ENCODE measurements at places on chromosomes 11 and 22. TPM values are rescaled to one million over a fixed set of nuclear protein-coding genes. Genes with fewer than 3 reads are reported as not detected.

GCAT gene
- total RNA-seq: 5.1 TPM

DAGLA gene
- total RNA-seq: 0.11 TPM

TSGA10IP gene
- not detected for total RNA-seq

CHKA gene
- 10.1 TPM for total RNA-seq

MUC15 gene
- total RNA-seq: not detected

SLC22A6 gene
- not detected for total RNA-seq

MPEG1 gene
- not detected for total RNA-seq

- H3K4me3 ChIP-seq: no peak overlapping the region
- no peak overlapping the region for H3K27ac ChIP-seq
- no peaks in the 10 kb centered on the region for H3K4me1 ChIP-seq
- no peaks in the 10 kb centered on the region for H3K36me3 ChIP-seq
- no peak for ATAC-seq
Measured at GRCh38 chr22:25548866-25549464, 15.5 kb upstream of the GRK3 start.

GRCh38 chr22:45563362-45564040 is 60.8 kb downstream of the FBLN1 start:
- ATAC-seq: no peak
- peaks cover 26% of the 10 kb centered on the region for H3K27me3 ChIP-seq
- H3K27ac ChIP-seq: no peak overlapping the region
- no peaks in the 10 kb centered on the region for H3K4me1 ChIP-seq

GRCh38 chr22:50257041-50257440 is 4.4 kb downstream of the MAPK12 start:
- H3K27ac ChIP-seq: no peak overlapping the region
- H3K4me1 ChIP-seq: no peaks in the 10 kb centered on the region
- H3K36me3 ChIP-seq: no peaks in the 10 kb centered on the region
- H3K27me3 ChIP-seq: peaks cover 6% of the 10 kb centered on the region

DNA sequence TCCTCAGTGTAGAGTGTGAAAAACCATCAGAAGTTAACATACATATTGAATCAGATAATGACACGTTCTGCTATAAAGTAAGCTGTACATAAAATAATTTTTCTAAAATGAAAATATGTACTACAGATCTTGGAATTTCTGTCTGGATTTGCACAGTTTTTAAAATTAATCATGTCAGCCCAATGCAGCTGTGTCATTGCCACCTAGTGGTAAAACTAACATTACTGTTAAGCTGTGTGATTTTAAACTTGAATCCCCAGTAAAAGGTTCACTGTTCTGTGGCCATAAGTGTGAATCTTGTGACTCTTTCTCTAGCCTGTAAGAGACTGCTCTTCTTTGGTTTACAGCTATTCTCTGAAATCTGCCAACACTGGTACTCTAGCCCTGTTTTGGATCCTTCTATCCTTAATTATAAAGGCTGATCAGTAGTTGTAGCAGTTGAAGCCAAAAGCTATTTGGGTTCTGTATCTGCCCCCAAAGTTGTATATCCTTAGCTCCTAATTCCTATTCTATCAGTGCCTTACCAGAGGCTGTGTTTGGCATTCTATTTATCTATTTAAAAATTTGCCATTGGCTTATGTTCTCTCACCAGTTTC is 4.0 kb downstream of the JRKL start:
- no peak overlapping the region for H3K27ac ChIP-seq
- H3K27me3 ChIP-seq: no peaks in the 10 kb centered on the region
- peaks cover 10% of the 10 kb centered on the region for H3K36me3 ChIP-seq
- no peak overlapping the region for H3K4me3 ChIP-seq

DNA sequence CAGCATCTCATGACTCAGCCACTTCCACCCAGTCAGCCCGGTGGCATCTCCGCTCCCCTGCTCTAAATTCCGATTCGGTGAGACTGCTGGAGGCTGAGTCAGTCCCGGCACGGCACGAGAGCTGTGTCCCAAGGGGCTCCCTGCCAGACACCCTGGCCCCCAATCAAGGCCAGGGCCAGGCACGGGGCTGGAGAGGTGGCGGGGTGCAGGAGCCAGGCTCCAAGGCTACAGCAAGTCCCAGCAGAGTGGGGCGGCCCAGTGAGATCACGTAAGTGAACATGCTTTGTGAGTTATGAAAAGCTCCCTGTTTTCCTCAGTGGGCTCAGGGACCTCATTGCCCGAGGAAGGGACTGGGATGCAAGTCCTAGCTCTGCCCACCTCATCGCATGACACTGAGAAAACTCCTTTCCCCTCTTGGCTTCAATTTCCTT is 3.0 kb downstream of the C11orf68 start:
- H3K4me3 ChIP-seq: no peak overlapping the region
- peaks cover 18% of the 10 kb centered on the region for H3K36me3 ChIP-seq
- H3K27me3 ChIP-seq: no peaks in the 10 kb centered on the region

DNA sequence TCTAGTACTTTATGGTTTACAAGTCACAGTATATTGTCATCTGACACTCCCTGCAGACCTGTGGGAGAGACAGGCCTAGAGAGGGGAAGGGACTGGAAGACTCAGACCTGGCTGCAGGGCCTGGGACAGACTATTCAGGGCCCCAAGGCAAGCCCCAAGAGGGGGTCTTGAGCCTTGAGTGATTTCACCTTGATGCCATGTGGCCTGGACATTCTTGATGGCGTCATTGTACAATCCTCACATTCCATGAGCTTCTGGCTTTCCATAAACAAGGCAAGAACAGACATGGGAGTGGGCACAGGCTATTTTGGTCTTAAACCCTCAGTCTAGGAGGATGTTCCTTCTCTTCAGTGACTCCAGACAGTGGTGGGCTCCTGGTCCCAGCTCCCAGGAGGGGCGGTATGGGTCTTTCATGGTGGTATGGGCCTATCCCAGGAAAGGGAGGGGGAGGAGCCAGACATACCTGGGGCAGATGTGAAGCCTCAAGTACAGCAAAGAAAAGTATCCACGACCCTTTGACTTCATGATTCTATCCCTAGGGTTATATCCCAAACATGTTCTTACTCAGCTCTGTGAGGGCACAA is 1.8 kb upstream of the TBC1D10A start:
- ATAC-seq: no peak
- H3K27me3 ChIP-seq: no peaks in the 10 kb centered on the region
- H3K36me3 ChIP-seq: peaks cover 70% of the 10 kb centered on the region
- peaks cover 37% of the 10 kb centered on the region for H3K4me1 ChIP-seq

DNA sequence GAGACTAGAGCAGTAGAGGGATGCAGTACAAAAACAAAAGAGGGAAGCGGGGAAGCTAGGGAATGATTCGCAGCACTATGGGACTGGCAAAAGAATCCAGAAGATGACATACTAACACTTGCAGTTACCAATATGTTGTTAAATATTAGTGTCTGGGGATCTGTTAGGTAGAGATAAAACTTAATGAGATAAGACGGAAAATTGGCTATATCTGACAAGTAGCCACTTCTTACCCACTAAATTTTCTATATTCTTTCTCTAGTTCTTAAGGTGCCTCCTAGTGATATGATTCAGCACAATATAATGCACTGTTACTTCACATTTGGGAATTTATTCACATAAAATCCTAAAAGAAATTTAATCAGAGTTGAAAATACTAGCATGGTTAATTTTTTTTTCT is 30.8 kb downstream of the CCDC90B start:
- no peaks in the 10 kb centered on the region for H3K4me1 ChIP-seq
- no peak for ATAC-seq
- peaks cover 28% of the 10 kb centered on the region for H3K36me3 ChIP-seq
- H3K4me3 ChIP-seq: no peak overlapping the region

GRCh38 chr11:114915871-114916805 is 237.8 kb downstream of the NXPE2 start:
- H3K27ac ChIP-seq: no peak overlapping the region
- H3K4me1 ChIP-seq: no peaks in the 10 kb centered on the region
- H3K36me3 ChIP-seq: no peaks in the 10 kb centered on the region
- H3K4me3 ChIP-seq: no peak overlapping the region
- peaks cover 3% of the 10 kb centered on the region for H3K27me3 ChIP-seq
- no peak for ATAC-seq

DNA sequence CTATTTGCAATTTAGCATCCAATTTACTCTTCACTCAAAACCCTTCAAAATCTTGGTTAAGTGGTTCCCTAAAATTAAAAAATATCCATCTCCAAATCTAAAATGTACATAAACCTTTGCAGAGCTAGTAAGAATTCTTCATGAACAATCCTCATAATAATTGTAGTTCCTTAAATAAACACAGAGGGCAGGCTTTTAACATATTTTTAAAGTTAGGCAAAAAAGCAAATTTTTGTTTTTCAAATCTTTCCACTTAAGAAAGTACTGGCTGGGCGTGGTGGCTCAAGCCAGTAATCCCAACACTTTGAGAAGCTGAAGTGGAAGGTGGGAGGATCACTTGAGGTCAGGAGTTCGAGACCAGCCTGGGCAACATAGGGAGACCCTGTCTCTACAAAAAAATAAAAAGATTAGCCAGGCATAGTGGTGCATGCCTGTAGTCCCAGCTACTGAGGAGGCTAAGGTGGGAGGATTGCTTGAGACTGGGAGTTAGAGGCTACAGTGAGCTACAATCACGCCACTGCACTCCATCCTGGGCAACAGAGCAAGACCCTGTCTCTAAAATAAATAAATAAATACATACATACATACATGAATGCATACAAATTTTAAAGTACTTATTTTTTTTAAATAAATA is 25.1 kb upstream of the PLAAT3 start:
- H3K4me1 ChIP-seq: no peaks in the 10 kb centered on the region
- no peak overlapping the region for H3K4me3 ChIP-seq
- ATAC-seq: no peak
- H3K36me3 ChIP-seq: peaks cover 83% of the 10 kb centered on the region
- no peaks in the 10 kb centered on the region for H3K27me3 ChIP-seq
- H3K27ac ChIP-seq: no peak overlapping the region

- H3K27me3 ChIP-seq: no peaks in the 10 kb centered on the region
- H3K4me1 ChIP-seq: peaks cover 36% of the 10 kb centered on the region
- H3K36me3 ChIP-seq: peaks cover 80% of the 10 kb centered on the region
- H3K4me3 ChIP-seq: peak overlapping the region; percentile 100
- no peak for ATAC-seq
Measured at GRCh38 chr11:33157103-33158027, 3.9 kb downstream of the CSTF3 start.

GRCh38 chr22:49726022-49726681 is 101.5 kb downstream of the BRD1 start:
- no peak overlapping the region for H3K4me3 ChIP-seq
- peaks cover 34% of the 10 kb centered on the region for H3K27me3 ChIP-seq
- H3K36me3 ChIP-seq: no peaks in the 10 kb centered on the region
- H3K4me1 ChIP-seq: peaks cover 10% of the 10 kb centered on the region
- H3K27ac ChIP-seq: no peak overlapping the region

GRCh38 chr22:30252411-30253204 is 6.0 kb upstream of the LIF start:
- H3K27me3 ChIP-seq: no peaks in the 10 kb centered on the region
- no peak overlapping the region for H3K27ac ChIP-seq
- ATAC-seq: no peak

DNA sequence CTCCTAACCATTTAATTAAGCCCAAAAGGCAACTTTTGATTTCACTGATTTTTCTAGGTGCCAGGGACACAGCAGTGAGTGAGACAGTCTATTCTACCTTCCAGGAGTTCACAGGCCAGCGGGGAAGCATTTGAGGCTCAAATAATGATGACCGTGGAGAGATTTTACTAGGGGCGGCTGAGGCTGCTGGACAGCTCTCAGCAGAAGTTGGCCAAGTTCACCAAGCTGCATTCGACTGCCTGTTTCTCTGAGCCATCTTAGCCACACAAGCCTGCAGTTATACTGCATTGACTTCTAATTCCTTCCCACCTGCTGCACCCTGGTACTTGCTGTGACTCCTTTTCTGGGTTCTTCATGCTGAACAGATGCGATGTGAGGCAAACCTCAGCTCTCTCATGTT is 168.9 kb upstream of the TBCEL start:
- ATAC-seq: no peak
- peaks cover 18% of the 10 kb centered on the region for H3K27me3 ChIP-seq
- no peaks in the 10 kb centered on the region for H3K36me3 ChIP-seq
- H3K4me3 ChIP-seq: no peak overlapping the region

DNA sequence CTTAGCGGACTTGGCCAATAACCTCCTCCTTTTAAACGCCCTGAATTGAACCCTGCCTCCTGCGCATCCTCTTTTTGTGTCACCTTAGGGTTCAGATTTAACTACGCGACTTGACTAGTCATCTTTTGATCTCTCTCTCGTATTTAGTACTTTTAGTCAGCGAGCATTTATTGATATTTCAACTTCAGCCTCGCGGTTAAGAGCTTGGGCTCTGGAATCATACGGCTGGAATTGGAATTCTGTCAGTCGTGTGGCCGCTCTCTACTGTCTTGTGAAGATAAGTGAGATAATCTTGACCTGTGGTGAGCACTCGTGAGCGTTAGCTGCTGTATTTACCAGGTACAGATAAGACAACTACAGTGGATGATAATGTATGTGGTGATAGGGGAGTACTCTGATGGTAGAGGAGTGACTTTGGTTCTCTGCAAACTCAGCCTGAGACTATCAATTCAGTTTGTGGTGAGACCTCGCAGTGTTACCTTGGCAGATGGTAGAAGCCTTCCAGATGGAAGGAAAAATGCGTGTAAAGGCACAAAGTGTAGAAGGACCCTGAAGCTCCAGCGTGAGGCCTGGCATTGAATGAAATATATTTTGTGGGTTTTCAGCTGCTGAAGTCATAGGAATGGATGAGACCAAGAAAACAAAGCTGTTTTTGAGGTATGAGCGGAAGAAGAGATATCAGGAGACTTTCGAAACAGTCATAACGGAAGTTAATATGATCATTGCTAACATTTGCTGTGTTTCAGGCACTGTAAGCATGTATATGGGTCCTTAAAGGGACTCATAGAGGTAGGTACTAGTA is 682 bp downstream of the ATM start:
- H3K27me3 ChIP-seq: no peaks in the 10 kb centered on the region
- peaks cover 33% of the 10 kb centered on the region for H3K36me3 ChIP-seq
- no peak overlapping the region for H3K4me3 ChIP-seq

- peak overlapping the region; percentile 47 for H3K4me3 ChIP-seq
- no peaks in the 10 kb centered on the region for H3K36me3 ChIP-seq
- no peaks in the 10 kb centered on the region for H3K4me1 ChIP-seq
- no peak overlapping the region for H3K27ac ChIP-seq
- peaks cover 10% of the 10 kb centered on the region for H3K27me3 ChIP-seq
Measured at GRCh38 chr11:122158171-122158570, 42.2 kb upstream of the BLID start.

GRCh38 chr11:96149743-96150555 is 193.0 kb downstream of the MAML2 start:
- no peak overlapping the region for H3K27ac ChIP-seq
- H3K4me1 ChIP-seq: peaks cover 9% of the 10 kb centered on the region
- H3K4me3 ChIP-seq: no peak overlapping the region
- no peaks in the 10 kb centered on the region for H3K36me3 ChIP-seq

- no peaks in the 10 kb centered on the region for H3K27me3 ChIP-seq
- no peaks in the 10 kb centered on the region for H3K36me3 ChIP-seq
- H3K4me3 ChIP-seq: no peak overlapping the region
Measured at GRCh38 chr22:22857607-22858558, 29.7 kb upstream of the IGLL5 start.
